ENCODE measurements at places on chromosomes 5 and 9. TPM values are rescaled to one million over a fixed set of nuclear protein-coding genes. Genes with fewer than 3 reads are reported as not detected.

DNA sequence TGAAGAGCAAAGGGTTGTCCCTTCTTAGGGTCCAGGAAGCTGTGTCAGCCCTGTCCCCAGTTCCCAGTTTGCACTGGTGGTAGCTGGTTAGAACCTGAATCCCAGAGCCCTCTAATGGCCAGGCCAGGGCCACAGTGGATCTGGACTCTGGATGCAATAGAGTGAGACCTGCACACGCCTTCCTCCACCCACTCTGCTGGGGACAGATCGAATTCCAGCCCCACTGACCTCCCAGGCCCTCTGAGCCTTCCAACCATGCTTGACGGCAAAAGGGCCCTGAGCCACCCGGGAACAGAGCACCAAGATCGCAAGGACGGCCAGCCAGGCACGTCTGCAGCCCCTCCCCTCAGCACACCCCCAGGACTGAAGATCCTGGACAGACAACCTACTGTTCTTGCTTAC is 23.7 kb downstream of the NAIF1 start:
- DNase-seq, result no peak

DNA sequence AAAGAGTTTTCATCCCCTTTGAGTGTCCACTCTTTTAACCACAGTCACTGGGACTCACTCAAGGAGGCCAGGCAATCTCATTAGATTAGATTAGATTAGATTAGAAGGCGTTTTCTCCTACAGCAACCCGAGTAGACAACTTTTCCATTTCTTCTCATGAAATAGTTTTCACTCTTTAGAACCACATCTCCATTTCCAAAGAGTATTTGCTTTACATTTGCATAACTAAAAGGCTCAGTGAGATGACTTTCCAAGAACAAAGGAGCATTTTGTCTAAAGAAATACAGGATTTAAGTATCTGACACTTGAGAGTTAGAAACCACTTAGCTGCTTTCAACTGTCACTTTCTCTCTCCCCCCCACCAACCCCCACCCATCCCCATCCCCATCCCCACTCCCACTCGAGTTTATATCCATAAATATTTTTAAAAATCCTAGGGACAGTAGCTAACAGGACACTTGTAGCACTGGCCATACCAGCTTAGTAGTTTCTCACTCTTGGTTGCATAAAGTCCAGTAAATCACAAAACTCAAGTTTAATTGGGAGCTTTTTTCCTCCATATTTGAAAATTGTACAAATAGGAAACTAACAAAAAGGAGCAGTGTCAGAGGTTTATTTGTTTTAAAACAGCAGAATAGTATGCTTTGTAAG is 2202.9 kb upstream of the WWC1 start:
- no peak for DNase-seq

DNA sequence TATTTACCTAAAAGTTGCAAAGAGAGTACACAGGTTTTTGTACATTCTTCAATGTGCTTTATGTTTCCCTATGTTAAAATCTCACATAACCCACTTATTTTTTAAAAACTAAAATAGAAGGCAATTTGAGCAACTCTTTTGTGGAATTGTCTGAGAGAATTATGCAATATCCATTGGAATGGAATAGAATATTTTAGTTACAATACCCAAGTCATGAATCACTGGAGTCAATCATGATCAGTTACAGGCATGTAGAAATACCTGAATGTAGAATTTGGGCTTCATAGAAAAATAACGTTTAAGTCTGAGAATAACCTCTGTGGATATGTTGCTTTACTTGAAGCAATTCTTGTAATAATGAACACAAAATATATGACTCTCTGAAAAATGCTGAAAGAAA is 143.3 kb downstream of the FGF10 start:
- DNase-seq, result no peak

DNA sequence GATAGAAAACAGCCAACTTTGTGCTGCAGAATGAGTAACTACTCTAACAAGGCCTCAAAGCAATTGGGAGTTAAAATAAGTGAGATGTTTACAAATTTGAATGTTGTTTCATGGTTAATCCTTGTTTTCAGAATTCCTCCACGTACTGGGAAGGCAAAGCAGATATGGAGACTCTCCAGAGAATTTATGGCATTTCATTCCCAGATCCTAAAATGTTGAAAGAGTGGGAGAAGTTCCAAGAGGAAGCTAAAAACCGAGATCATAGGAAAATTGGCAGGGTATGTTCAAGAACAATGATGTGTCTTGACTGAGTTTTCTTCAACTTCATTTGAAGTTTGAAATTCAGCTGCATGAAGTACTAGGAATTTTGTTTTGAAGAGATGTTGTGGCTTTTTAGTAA is 16.4 kb downstream of the TARS1 start:
- DNase-seq, result no peak

GRCh38 chr9:89993678-89994630 is 389.1 kb downstream of the GADD45G start:
- DNase-seq, result no peak

GRCh38 chr9:132784286-132784830 is 93.7 kb downstream of the AK8 start:
- DNase-seq, result no peak

DNA sequence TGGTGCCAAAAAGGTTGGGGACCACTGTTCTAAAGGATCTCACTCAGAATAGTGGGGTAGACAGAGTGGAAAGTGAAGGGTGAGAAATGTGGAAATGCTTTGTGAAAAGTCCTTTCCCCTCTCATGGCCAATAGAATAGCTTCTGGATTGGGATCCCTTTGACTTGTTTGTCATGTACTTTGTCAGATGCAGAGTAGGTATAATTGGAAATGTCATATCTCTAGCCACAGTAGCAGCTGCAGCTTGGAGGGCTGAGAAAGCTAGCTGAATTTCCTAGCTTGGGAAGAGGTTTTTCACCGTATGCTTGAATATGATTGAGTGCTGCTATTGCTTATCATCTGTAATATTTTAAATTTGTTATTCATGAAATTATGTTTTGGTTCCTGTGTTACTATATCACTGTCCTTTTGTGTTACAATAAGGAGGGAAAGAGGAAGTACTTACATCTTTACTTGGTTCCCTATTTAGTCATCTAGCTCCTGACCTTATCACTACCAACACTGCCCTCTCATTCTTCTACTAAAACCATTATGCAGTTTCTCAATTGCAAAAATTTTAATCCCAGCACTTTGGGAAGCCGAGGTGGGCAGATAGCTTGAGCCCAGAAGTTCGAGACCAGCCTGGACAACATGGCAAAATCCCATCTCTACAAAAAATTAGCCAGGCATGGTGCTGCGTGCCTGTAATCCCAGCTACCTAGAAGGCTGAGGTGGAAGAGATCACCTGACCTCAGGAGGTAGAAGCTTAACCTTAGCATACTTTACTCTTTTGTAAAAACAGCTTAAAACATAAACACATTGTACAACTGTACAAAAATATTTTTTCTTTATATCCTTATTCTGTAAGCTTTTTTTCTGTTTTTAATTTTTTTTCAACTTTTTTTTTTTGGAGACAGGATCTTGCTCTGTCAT is 12.4 kb downstream of the SLC30A5 start:
- no peak for DNase-seq

GRCh38 chr9:95502248-95502647 is 14.5 kb downstream of the PTCH1 start:
- peak; percentile 8 for DNase-seq

GRCh38 chr9:88011005-88011766 is 36.9 kb upstream of the CDK20 start:
- peak; percentile 93 for DNase-seq

GRCh38 chr9:36382484-36382883 is 17.6 kb downstream of the RNF38 start:
- peak; percentile 23 for DNase-seq

GRCh38 chr5:67002832-67003684 is 193.5 kb downstream of the CD180 start:
- DNase-seq, result no peak

- DNase-seq, result no peak
Measured at GRCh38 chr5:160774666-160775315, 77.2 kb downstream of the ATP10B start.

GRCh38 chr5:148861088-148861487 is 34.7 kb downstream of the ADRB2 start:
- DNase-seq, result no peak

DNA sequence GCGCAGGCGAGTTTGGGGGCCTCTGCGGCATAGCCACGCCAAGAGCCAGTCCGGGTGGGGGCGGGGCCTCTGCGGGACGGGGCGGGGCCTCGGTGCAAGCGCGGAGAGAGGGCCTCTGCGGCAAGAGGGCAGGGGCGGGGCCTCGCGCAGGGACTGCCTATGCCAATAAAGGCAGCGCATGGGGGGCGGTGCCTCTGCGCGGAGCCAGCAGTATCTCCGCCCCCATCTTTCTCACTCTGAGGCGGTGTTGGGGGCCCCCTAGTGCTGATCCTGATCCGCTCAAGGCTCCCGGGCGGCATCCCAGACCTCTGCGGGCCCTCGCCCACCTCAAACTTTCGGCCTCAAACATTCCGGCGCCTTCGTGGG is 9.2 kb upstream of the GPRIN1 start:
- peak; percentile 97 for DNase-seq

DNA sequence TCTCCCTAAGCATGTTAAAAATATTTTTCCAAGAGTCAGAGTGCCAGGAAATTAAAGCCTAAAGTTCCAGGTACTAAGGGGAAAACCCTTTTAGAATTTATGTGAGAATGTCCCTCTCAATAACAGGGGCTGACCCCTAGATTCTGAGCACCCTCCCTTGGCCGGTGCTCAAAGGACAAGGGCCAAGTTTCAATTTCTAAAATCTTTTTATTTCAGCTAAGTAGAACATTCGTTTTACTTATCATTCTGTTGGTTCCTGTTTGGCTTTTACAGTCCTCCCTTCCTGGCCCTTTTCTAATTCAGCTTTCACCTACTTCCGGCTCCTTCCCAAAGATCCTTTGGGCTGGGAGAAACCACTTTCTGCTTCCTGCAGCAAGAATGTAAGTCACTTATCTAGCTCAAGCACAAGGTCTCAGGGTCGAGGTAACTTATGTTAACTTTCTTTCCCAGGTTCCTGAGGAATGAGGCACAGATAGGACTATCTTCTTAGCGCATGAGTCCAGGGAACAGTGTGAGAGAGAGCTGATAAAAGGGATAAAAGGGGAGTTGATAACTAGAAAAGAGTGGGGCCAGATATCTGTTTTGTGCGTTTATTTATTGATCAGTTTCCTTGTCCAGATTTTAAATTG is 34.6 kb upstream of the F2RL2 start:
- no peak for DNase-seq

DNA sequence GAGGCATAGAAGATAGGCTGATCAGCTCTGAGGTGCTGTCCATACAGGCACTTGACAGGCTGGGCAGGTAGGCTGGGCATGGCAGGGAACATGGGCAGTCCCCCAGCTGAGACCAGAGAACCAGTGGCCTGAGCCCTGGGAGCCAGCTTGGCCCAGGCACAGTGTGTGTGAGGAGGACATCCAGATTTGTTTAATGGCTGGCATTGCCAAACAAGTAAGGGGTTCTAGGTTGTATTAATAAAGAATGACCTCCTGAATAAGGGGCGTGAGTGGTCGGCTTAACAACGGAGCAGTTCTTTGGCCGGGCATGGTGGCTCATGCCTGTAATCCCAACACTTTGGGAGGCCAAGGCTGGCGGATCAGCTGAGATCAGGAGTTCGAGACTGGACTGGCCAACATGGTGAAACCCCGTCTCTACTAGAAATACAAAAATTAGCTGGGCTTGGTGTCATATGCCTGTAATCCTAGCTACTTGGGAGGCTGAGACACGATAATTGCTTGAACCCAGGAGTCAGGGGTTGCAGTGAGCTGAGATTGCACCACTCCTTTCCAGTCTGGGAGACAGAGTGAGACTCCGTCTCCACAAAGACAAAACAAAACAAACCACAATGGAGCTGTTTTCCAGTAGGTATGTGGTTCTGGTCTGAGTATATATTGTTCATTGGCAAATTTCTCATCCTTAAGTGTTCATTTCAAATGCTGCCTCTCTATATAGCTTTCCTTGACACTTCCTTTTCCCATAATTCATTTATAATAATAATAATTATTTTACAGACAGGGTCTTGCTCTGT is 56.2 kb downstream of the ANGPTL2 start:
- DNase-seq, result no peak

DNA sequence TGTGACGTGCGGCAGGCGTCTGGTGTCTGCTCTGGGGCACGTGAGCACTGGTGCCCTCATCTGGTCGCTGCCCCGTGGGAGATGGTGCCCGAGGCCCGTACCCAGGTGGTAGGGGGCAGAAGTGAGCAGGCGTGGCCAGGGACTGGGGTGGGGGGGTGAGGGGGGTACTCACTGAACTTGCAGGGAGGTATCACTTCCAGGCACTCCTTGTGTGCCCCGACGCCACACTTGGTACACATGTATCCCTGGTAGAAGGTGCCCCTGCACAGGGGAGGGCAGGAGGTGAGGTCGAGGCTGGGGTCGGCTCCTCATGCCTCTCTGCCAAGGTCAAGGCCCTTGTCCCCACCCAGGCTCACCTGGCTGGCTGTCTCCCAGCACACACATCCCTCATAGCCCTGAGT is 45.2 kb upstream of the SARDH start:
- no peak for DNase-seq

- peak; percentile 93 for DNase-seq
Measured at GRCh38 chr5:154779105-154779504, 23.9 kb downstream of the LARP1 start.

GRCh38 chr5:82526540-82526939 is 248.4 kb upstream of the RPS23 start:
- DNase-seq, result no peak

DNA sequence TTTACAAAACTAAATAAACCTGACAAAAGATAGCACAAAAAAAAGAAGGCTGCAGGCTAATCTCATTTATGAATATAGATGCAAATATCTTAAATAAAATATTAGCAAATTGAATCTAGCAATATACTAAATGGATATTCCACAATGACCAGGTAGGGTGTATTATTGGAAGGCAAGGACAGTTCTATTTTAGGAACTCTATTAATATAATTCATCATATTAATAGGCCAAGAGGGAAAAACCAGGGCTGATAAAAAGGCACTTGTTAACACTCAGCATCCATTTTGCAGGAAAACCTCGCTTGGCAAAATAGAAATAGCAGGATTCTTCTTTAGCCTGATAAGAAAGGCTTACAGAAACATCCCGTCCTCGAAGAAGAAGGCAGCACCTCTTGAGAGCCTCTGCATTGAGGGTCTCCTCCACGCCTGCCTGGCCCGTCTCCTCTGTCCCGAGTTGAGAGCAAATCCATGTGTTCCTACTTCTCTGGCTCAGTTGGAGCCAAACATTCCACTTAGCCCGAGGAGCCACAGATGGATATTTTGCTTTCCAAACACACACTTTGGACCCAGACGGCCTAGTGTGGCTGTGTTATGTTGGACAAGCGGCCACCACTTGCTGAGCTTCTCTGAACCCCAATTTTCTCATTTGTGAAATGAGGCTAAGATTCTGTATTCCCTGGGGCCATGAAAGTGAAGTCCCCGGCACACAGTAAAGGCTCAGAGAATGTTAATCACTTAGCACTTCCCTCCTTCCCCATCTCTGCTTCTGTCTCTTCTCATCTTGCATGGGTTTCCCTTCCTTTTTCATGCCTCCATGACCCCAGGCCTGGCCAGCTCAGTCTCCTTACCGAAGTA is 181.8 kb upstream of the MVB12B start:
- no peak for DNase-seq

The STPG3 gene
- total RNA-seq, result 0.36 TPM

The CARTPT gene
- not detected for total RNA-seq

The FGD3 gene
- total RNA-seq, result not detected

The ADRB2 gene
- 0.29 TPM for total RNA-seq

The SPACA9 gene
- total RNA-seq, result 3.6 TPM

The ANKRD31 gene
- total RNA-seq, result 0.29 TPM

The CD74 gene
- 21.4 TPM for total RNA-seq
